ENCODE measurements at places on chromosomes 3 and 15. TPM values are rescaled to one million over a fixed set of nuclear protein-coding genes. Genes with fewer than 3 reads are reported as not detected.
A peak's percentile ranks its signal among the peaks of the same experiment; 100 is the strongest.

TEX55 gene
- total RNA-seq: not detected

SPCS1 gene
- 106 TPM for total RNA-seq

ROBO2 gene
- not detected for total RNA-seq

CYP19A1 gene
- not detected for total RNA-seq

DNASE1L3 gene
- not detected for total RNA-seq

NUDT16 gene
- 11.5 TPM for total RNA-seq

RAB7A gene
- 238 TPM for total RNA-seq

DNA sequence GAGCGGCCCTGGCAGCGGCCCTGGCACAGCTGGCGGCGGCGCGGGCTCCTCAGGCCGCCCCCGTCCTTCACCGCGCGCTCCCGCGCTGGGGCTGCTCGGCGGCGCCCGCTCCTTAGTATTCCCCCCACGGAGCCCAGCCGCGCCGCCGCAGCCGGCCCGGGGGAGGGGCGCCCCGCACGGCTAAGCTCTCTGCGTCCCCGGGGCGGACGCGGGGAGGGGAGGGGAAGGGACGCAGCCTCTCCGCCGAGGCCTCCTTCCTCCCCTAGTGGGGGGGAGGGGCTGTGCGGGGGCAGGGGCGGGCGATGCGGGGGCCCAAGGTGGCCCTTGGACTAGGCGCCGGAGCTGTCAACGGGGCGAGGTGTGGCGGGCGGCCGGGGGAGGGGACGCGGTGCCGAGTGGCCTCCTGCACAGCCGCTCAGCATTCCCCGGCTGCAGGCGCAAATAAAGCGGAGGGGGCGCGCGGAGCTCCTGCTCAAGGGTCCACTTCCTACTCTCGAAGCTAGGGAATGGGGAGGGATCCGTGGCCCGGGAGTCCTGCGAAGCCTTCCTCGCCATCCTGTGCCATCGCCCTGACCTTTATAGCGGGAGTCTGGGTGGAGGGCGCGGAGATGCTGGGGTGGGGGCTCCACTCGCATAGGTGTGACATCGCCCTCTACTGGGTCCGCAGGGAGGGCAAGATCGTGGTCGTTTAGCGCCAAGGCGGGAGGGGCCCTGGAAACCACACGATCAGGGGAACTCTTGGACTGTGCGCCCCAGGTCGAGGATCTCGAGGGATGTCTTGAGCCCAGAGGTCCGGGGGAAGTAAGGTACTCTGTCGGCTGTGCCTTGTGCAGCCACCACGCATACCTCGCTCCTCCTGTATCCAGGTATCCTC is 22.2 kb downstream of the EPHB3 start:
- H3K4me3 ChIP-seq: no peak overlapping the region
- DNase-seq: no peak
- no peak overlapping the region for H3K27ac ChIP-seq
- H3K4me1 ChIP-seq: no peaks in the 10 kb centered on the region
- no peaks in the 10 kb centered on the region for H3K36me3 ChIP-seq

GRCh38 chr3:16423298-16423697 is 90.2 kb downstream of the RFTN1 start:
- H3K4me3 ChIP-seq: no peak overlapping the region
- peaks cover 28% of the 10 kb centered on the region for H3K36me3 ChIP-seq
- no peak for DNase-seq
- H3K27me3 ChIP-seq: no peaks in the 10 kb centered on the region

- H3K36me3 ChIP-seq: no peaks in the 10 kb centered on the region
- no peak for DNase-seq
- H3K27me3 ChIP-seq: no peaks in the 10 kb centered on the region
- H3K27ac ChIP-seq: no peak overlapping the region
- no peak overlapping the region for H3K4me3 ChIP-seq
Measured at GRCh38 chr3:178967177-178967532, 104.5 kb downstream of the ZMAT3 start.

DNA sequence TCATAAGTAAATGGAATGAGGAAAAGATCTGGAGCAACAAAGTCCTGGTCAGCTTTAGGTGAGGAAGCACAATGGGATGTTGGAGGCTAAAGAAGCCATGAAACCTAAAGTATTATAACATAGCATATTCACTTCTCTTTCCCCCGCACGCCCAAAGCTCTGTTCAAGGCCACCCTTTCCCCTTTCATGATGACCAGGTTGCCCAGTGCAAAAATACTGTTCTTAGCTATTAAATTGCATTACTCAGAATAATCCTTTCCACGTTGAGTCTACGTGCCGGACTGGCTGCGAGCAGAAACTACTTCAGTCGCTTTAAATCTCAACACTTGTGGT is 589 bp upstream of the MAPKBP1 start:
- DNase-seq: no peak
- H3K27me3 ChIP-seq: no peaks in the 10 kb centered on the region
- H3K27ac ChIP-seq: peak overlapping the region; percentile 95
- no peaks in the 10 kb centered on the region for H3K36me3 ChIP-seq
- H3K4me1 ChIP-seq: peaks cover 51% of the 10 kb centered on the region
- H3K4me3 ChIP-seq: peak overlapping the region; percentile 91

DNA sequence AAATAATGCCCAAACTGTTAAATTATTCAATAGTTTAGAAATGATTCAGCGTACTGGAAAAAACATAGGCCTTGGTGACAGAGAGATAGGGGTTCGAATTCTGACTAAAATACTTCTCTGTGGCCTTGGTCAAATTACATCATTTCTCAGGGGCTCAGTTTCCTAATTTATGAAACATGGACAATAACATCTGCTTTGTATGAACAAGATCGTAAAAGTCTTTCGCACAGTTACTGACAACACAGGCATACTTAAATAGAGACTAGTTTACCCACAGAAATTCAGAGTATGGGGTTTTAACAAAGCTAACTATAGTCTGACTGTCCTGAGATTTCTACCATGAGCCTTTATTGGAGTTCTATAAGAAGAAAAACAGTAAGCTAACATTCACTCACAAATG is 440.4 kb downstream of the FHIT start:
- H3K4me3 ChIP-seq: no peak overlapping the region
- DNase-seq: no peak

DNA sequence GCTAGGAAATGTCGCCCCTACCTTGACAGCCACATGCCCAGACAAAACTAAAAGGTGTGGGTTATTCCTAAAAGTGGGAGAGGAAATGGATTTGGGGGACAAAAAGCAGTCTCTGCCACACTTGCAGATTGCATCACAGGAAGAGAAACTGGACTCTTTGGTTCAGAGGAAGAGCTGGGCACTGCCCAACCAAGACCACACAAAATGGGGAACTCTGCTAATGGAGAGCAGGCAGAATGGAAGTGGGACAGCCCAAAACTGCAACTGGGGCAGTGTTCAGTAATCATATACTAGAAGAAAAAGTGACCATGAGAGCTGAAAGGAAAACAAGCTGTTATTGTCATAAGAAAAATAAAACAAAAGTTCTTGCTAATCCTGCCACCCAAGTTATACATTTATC is 138.9 kb upstream of the FRMD4B start:
- H3K4me1 ChIP-seq: no peaks in the 10 kb centered on the region
- H3K27ac ChIP-seq: no peak overlapping the region
- no peaks in the 10 kb centered on the region for H3K36me3 ChIP-seq
- DNase-seq: no peak
- peaks cover 4% of the 10 kb centered on the region for H3K27me3 ChIP-seq

Measured in activated CD8-positive, alpha-beta memory T cell treated with anti-CD3 and anti-CD28 coated beads, Interleukin-2, amount 10 ng/mL, durations not matched to agents 7 days and 5 days (primary cell).